ENCODE measurements at places on chromosomes 7 and 10.

- DNase-seq, result no peak
Observed at GRCh38 chr7:12493863-12494686, 76.4 kb upstream of the SCIN start.

- DNase-seq, result no peak
Observed at GRCh38 chr7:5500056-5500776, 76.6 kb upstream of the TNRC18 start.

DNA sequence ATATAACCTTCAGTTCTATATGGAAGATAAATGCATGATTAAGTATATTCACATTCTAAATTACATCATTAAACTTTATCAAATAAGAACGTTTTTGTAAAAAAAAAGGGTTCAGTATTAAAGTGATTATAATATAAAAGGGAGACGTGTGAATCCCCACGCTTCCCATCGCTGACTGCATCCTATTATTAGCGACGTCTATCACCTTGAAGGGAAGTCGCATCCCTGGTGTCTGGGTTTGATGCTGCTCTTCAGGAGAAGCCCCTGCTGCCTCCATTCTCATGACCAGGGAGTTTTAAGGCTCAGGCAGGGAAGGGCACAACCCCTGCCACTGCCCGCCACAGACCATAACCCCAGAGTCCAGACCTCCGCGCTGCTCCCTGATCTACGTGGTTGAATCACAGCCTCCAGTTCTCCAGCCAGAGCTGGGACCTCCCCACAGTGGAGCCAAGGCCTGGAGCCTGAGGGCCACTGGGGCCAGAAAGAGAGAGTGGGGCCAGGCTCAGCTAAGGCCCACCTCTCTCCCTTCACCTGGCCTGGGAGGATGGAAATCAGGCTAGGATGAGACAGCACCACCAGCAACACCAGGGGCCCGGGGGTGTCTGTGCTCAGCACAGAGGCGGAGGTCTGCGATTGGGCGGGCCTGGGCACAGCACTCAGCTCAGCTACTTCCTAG lies 130.6 kb downstream of the TCERG1L start:
- no peak for DNase-seq

DNA sequence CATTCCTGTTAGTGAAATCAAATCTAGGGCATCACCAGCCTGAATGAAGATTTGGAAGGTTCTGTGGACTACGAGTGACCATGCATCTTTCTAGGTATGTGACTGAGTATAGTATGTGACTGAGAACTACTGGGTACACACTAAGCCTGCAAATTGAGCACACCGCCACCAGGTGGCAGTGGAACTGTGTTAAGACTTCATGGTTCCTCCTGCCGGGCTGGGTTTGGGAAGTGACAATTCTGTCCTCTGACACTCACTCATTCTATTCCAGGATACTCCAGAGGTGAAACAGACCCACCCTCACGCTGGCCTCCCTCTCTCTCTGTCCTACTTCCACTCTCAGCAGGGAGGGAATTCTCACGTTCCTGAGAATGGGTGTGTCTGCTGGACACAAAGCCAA lies 84.0 kb upstream of the TMEM248 start:
- DNase-seq, result peak; percentile 49

- DNase-seq, result no peak
Observed at GRCh38 chr10:77070346-77070745, 567.3 kb downstream of the KCNMA1 start.

DNA sequence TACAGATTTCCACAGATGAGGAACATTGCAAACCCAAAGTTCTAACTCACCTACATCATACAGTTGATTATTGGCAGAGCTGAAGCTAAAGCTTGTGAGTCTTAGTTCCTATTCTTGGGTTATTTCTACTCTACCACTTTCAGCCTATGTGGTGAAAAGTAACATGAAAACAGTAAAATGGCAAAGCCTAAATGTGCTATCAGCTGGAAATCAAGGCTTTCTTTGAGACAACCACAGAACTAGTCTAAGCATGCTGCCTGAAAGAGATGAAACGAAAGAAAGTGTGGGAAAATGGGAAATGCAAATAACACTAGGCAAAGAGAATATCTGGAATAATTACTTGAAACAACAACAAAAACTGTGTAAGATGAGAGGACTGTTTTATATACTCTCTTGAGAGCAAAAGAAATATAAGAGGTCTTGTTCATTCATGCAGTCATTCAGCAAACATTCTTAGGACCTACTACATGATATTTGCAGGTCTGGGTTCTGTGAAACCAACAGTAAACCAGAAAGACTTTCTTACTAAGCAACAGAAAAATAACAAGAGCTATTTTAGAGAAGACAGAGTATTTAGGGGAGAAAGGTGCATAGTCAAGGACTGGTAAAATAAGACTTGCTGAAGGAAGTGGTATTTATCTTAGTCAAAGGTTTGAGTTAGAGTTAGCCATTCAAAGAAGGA lies 437.1 kb downstream of the HTR7 start:
- no peak for DNase-seq

GRCh38 chr10:118277871-118278270 lies 64.3 kb downstream of the FAM204A start:
- DNase-seq, result no peak

GRCh38 chr7:135167365-135167917 lies 3.1 kb downstream of the CYREN start:
- DNase-seq, result no peak

- no peak for DNase-seq
Observed at GRCh38 chr7:108838198-108838597, 268.5 kb downstream of the DNAJB9 start.

GRCh38 chr10:100560248-100560647 lies 24.5 kb downstream of the HIF1AN start:
- DNase-seq, result no peak

- DNase-seq, result no peak
Observed at GRCh38 chr7:240146-240676, 47.8 kb downstream of the FAM20C start.

DNA sequence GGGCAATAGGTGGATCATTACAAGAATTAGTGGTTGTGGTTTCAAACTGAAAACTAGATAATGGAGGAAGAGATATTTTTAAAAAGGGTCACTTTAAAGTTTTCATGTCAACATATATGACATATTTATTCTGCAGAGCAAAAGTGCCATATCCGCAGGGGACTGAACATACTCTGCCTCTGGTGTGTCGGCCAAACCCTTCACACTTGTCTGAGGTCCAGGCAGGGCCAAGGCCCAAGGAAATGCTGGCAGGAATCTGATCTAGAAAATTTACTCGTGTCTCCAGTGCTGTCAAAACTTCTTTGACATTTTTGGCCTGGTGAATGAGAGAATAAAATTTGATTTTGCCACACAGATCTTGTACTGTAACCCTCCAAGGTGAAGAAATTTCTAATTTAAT lies 562.3 kb downstream of the CCSER2 start:
- DNase-seq, result no peak

DNA sequence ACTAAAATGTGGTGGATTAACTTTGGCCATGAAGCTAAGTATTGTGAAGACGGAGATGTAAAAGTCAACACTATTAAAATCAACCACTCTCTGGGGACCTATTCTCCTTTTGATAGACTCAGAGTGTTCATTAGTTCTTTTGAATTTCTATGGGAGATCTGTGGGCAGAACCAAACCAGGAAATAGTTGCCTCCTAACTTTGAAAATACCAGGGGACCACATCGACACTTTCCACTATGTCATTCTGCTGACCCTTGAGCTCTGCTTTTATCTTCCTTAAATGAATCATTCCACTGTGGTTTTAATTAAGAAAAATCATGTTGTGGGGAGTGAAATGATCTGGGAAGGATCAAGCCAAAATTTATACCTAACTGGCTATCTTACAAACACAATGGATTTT lies 960.5 kb downstream of the GATA3 start:
- DNase-seq, result no peak

DNA sequence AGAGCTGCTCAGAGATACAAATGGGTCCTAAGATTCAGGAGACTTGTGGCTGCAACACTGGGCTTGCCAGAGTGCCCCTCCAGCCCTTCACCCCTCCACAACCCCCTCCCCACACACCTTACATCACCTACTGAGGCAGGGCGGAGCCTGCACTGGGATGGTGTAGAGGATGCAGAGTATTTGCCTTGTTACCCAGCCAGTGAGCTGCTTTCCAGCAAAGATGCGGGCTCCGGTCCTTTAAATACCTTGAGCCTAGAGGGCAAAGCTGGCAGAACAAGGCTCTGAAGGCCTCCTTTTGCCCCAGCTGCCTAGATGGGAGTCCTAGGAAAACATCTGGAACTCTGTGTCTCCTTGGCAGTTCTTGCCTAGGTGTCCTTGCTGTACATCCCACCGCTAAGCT lies 34.6 kb downstream of the KAZALD1 start:
- DNase-seq, result no peak

- DNase-seq, result no peak
Observed at GRCh38 chr10:3260066-3260834, 87.7 kb upstream of the PITRM1 start.

- DNase-seq, result no peak
Observed at GRCh38 chr10:87915989-87916388, 52.6 kb downstream of the PTEN start.

GRCh38 chr10:17817790-17818189 lies 8.6 kb downstream of the MRC1 start:
- no peak for DNase-seq

GRCh38 chr7:120583899-120584586 lies 273.9 kb downstream of the TSPAN12 start:
- DNase-seq, result no peak

GRCh38 chr7:7773334-7774309 lies 55.2 kb upstream of the RPA3 start:
- no peak for DNase-seq

GRCh38 chr10:121952226-121952625 lies 22.8 kb downstream of the NSMCE4A start:
- no peak for DNase-seq

- DNase-seq, result peak; percentile 48
Observed at GRCh38 chr7:31192986-31193385, 140.9 kb downstream of the ADCYAP1R1 start.

- no peak for DNase-seq
Observed at GRCh38 chr7:69411018-69411417, 187.3 kb upstream of the AUTS2 start.

DNA sequence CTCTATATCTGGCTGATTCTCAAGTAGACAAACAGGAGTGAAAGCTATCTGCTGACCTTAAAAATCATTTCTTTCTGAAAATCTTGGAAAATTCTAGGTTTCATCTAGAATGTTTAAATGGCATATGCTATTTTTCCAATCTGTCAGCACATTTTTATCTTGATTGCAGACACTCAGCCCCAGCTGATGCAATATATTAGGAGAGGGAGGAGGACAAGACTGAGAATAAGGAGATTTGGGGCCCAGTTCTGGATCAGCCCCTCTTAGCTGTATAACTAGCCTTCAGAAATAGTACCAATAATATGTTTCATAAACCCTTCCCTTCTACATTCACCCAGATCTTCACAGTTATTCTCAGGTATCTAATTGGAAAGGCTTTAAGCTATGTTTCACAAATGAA lies 131.2 kb downstream of the HDAC9 start:
- DNase-seq, result no peak

DNA sequence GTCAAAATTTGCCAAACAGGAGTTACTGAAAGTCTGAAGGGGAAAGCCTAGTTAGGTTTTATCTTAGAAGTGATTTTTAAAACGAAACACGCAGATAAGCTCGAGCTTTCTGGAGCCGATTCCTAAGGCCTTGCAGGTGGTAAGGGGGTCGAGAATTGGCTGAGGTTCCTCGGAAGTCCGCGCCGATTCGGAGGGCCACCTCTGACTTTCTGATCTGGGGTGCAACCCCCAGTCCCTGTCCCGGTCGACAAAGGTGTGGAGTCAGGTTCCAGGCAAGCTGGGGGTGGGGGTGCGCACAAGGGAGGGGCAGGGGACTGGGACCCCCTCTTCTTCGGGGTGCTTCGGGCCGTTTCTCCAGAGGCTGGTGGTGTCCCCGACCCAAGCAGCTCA lies 701 bp upstream of the CUL1 start:
- no peak for DNase-seq

DNA sequence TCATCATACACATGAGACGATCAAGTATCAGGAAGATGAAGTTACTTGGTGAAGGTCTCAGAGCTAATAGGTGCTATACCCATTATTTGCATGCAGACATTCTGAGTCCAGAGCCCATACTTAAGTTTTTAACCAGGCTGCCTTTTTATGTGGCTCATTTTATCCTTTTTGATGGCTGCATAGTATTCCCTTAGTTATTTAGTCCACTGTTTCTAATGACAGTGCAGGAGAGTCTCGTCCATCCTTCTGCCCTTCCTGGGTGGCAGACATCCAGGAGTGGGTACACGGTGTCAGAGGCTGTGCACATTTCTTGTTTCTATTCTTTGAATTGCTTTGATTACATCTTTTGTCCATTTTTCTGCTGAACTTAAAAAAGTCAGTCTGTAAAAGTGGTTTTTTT lies 11.8 kb downstream of the PPP2R2D start:
- no peak for DNase-seq

DNA sequence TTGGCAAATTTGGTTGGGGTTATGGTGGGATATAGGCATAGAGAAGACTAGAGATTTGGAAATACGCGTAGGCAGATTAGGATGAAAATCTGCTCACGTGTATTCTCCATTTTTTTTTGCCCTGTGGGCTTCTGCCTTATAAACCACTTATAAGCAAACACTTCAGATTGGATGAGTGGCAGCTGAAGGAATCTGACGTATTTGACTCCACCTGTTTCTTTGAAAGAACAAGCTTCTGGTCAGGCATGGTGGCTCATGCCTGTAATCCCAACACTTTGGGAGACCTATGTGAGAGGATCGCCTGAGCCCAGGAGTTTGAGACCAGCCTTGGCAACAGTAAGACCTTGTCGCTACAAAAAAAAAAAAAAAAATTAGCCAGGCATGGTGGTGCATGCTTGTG lies 5.1 kb downstream of the STK31 start:
- no peak for DNase-seq

DNA sequence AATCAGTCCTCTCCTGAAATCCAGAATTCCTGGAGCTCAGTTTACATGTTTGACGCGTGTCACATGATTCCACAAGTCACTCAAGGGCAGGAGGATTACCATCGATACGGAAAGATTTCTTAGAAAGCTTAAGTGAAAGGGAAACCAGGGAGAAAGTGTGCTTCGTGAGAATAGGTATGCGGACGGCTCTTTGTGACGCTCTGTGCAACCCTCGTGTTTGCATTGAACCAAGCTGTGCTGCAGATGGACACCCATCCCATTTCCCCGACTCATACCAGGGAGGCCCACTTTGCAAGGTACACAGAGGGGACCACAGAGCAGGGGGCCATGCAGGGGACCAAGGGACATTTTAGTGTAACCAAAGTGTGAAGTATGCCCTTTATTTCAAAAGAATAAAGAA lies 43.2 kb downstream of the IKZF1 start:
- DNase-seq, result no peak

- DNase-seq, result no peak
Observed at GRCh38 chr10:114492351-114493037, 88.2 kb upstream of the AFAP1L2 start.

GRCh38 chr7:14418633-14419032 lies 429.2 kb upstream of the ETV1 start:
- DNase-seq, result no peak

- DNase-seq, result no peak
Observed at GRCh38 chr10:120493411-120494312, 36.6 kb downstream of the PLPP4 start.

- DNase-seq, result no peak
Observed at GRCh38 chr10:128573986-128574385, 447.8 kb upstream of the MKI67 start.

Data from mucosa of descending colon (tissue), 3 donors.